ENCODE measurements at places on chromosomes 1 and 21. TPM values are rescaled to one million over a fixed set of nuclear protein-coding genes. Genes with fewer than 3 reads are reported as not detected.
A peak's percentile ranks its signal among the peaks of the same experiment; 100 is the strongest.

Gene LCE6A
- not detected for total RNA-seq

Gene GBP5
- 0.56 TPM for total RNA-seq

Gene TCHH
- total RNA-seq, result not detected

Gene NEGR1
- total RNA-seq, result not detected

Gene BEST4
- 1.5 TPM for total RNA-seq

Gene RXRG
- not detected for total RNA-seq

Gene OLIG2
- total RNA-seq, result not detected

Gene CD48
- 323 TPM for total RNA-seq

Gene PLA2G2F
- not detected for total RNA-seq

Gene OXCT2
- total RNA-seq, result 1.9 TPM

Gene MYOG
- not detected for total RNA-seq

GRCh38 chr21:45874716-45875415 is 106.7 kb upstream of the COL6A1 start:
- no peaks in the 10 kb centered on the region for H3K36me3 ChIP-seq
- no peak overlapping the region for H3K27ac ChIP-seq
- no peak for DNase-seq
- no peak overlapping the region for H3K4me3 ChIP-seq

- H3K4me1 ChIP-seq, result no peaks in the 10 kb centered on the region
- H3K4me3 ChIP-seq, result no peak overlapping the region
- no peaks in the 10 kb centered on the region for H3K27me3 ChIP-seq
- no peak overlapping the region for H3K27ac ChIP-seq
Measured at GRCh38 chr1:46687093-46687659, 15.5 kb downstream of the TEX38 start.

- peaks cover 3% of the 10 kb centered on the region for H3K36me3 ChIP-seq
- no peaks in the 10 kb centered on the region for H3K27me3 ChIP-seq
- H3K4me3 ChIP-seq, result peak overlapping the region; percentile 87
- H3K27ac ChIP-seq, result no peak overlapping the region
Measured at GRCh38 chr1:156765666-156766065, 1.7 kb upstream of the PRCC start.

- no peak overlapping the region for H3K27ac ChIP-seq
- no peak for DNase-seq
- H3K4me3 ChIP-seq, result no peak overlapping the region
- peaks cover 2% of the 10 kb centered on the region for H3K36me3 ChIP-seq
- H3K4me1 ChIP-seq, result peaks cover 10% of the 10 kb centered on the region
Measured at GRCh38 chr1:174008979-174009378, 13.2 kb downstream of the RC3H1 start.

DNA sequence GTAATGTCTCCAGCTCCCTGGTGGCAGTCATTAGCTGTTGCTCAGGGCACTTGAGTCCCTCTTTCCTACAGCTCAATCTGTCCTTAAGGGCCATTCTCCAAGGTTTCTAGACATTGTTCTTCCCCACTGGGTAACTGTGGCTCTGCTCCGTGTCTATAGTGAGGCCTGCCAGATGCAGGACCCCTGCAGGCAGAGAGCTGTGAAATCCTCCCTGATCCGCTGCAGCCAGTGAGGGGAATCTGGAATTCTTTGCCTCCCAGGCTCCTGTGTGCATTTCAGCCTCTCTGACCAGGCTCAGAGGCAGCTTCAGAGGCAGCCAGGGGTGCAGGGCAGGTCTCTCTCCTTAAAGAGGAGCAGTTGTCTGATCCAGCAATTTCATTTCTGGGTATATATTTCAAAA is 14.4 kb upstream of the IGSF21 start:
- no peaks in the 10 kb centered on the region for H3K4me1 ChIP-seq
- no peaks in the 10 kb centered on the region for H3K27me3 ChIP-seq
- H3K36me3 ChIP-seq, result no peaks in the 10 kb centered on the region
- DNase-seq, result no peak
- no peak overlapping the region for H3K27ac ChIP-seq
- H3K4me3 ChIP-seq, result no peak overlapping the region

DNA sequence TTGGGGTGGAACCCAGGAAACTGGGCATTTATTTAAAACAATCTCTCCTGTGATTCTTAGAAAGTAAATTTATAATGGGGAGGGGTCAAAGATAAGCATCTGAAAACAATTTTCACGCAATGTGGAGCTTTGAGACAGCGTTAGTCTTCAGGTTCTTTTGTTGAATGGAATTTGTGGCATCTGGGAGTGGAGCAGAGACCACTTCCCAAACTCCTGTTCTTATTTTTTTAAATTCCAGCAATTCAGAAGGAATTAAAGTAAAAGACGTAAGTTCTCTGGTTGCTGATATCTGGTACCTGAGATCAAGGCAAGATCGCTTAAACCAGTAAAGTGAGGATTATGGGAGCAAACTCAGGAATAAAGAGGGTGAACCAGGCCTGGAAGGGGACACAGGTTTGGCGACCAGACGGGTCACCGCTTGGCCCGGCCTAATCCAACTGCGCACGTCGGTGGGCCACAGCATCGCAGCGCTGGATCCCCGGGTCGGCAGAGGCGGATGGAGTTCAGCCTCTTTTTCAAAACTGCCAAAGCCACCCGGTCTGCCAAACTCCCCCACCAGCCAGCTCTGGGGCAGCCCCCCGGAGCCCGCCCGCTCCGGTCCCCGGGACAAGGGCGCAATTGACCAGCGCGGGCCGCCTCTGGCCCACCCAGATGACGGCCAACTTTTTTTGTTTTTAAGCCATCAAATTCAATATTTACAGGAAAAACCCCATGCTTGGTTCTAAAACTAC is 754 bp upstream of the PDPN start:
- H3K36me3 ChIP-seq, result no peaks in the 10 kb centered on the region
- no peak overlapping the region for H3K27ac ChIP-seq
- DNase-seq, result no peak
- no peak overlapping the region for H3K4me3 ChIP-seq
- H3K27me3 ChIP-seq, result 0 out of 2 replicates have a peak, but pooled peaks cover 2% of the 10 kb centered on the region
- H3K4me1 ChIP-seq, result no peaks in the 10 kb centered on the region

GRCh38 chr21:45575304-45575992 is 33.2 kb upstream of the SLC19A1 start:
- H3K27ac ChIP-seq, result no peak overlapping the region
- H3K36me3 ChIP-seq, result no peaks in the 10 kb centered on the region
- no peaks in the 10 kb centered on the region for H3K4me1 ChIP-seq
- no peak overlapping the region for H3K4me3 ChIP-seq

GRCh38 chr1:50857702-50858101 is 102.4 kb downstream of the FAF1 start:
- H3K36me3 ChIP-seq, result no peaks in the 10 kb centered on the region
- no peak overlapping the region for H3K27ac ChIP-seq
- DNase-seq, result no peak

DNA sequence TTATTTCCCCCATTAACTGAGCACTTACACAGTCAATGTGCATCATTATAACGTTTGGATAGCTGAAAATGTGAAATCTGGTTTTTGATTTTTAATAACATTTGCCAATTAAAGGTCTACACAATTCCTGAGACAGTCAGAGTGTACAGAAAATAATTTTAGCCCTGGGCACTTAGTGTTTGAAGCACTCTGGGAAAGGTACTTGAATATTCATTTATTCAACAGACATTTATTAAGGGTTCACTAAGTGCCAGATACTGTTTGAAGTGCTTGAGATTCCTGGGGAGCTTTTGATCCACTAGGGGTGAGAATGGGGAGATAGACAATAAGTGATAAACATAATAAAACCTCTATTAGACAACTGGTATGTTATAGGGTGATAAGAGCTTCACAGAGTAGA is 141.8 kb downstream of the DISC1 start:
- no peaks in the 10 kb centered on the region for H3K4me1 ChIP-seq
- no peaks in the 10 kb centered on the region for H3K27me3 ChIP-seq
- H3K4me3 ChIP-seq, result no peak overlapping the region
- no peaks in the 10 kb centered on the region for H3K36me3 ChIP-seq
- H3K27ac ChIP-seq, result no peak overlapping the region

GRCh38 chr1:39091845-39092645 is 65.9 kb downstream of the NDUFS5 start:
- no peak overlapping the region for H3K4me3 ChIP-seq
- H3K27ac ChIP-seq, result no peak overlapping the region
- DNase-seq, result no peak

- H3K36me3 ChIP-seq, result no peaks in the 10 kb centered on the region
- DNase-seq, result no peak
Measured at GRCh38 chr1:92980732-92981647, 19.7 kb upstream of the DIPK1A start.

DNA sequence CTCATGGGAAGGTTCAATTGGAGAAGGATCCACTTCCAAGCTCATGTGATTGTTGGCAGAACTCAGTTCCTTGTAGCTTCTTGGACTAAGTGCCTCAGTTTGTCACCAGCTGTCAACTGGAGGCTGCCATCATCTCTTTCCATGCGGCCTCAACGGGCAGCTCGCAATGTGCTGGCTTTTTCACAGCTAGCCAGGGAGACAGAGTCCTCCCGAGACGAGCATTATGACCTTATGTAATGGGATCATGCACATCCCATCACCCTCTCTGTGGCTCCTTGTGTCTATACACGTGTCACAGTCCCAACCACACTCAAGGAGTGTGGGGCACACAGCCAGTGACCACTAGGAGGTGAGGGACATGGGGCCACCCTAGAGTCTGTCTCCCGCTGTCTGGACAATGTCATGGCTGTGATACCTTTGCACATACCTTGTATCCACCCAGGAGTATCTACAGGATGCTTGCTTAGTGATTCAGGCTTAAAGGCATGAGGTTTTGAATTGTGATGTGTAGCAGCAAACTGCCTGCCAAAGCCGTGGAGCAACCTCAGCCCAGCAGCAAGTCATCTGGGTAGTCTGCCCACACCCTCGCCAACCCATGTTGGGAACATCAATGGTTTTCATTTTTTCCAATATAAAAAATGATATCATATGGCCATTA is 3.9 kb upstream of the KRTAP10-6 start:
- H3K27me3 ChIP-seq, result no peaks in the 10 kb centered on the region
- no peak overlapping the region for H3K4me3 ChIP-seq
- H3K4me1 ChIP-seq, result no peaks in the 10 kb centered on the region
- no peak overlapping the region for H3K27ac ChIP-seq
- H3K36me3 ChIP-seq, result no peaks in the 10 kb centered on the region

DNA sequence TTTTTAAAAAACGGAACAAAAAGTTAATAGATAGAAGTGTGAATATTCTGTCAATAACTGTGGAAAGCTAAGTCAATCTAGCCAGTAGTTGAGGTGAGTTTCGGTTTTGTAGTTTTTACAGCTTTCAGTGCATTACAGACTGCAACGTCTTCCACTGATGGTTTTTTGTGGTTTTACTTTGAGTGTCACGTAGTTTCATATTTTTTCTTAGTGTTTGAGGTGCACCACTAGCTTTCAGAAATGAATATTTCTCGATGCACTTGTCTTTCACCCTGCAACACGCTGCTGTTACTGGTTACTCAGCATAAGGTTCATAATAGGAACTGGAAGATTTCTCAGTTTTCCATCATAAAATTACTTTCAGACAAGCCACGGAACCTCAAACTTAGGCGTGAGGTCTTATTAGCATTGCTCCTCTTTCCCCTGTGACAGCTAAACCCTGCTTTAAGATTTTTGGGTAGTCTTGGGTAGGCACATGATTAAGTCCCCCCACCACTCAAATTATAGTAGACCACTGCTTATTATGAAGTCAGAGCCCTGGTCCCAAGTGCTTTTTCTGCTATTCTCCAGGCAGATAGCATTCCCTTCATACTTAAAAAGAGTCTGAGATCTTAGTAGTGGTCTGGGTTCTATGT is 1412.7 kb downstream of the KCNT2 start:
- no peak overlapping the region for H3K4me3 ChIP-seq
- 0 out of 2 replicates have a peak, but pooled peaks cover under 1% of the 10 kb centered on the region for H3K27me3 ChIP-seq
- H3K36me3 ChIP-seq, result no peaks in the 10 kb centered on the region
- H3K4me1 ChIP-seq, result peaks cover 3% of the 10 kb centered on the region
- DNase-seq, result peak; percentile 95

DNA sequence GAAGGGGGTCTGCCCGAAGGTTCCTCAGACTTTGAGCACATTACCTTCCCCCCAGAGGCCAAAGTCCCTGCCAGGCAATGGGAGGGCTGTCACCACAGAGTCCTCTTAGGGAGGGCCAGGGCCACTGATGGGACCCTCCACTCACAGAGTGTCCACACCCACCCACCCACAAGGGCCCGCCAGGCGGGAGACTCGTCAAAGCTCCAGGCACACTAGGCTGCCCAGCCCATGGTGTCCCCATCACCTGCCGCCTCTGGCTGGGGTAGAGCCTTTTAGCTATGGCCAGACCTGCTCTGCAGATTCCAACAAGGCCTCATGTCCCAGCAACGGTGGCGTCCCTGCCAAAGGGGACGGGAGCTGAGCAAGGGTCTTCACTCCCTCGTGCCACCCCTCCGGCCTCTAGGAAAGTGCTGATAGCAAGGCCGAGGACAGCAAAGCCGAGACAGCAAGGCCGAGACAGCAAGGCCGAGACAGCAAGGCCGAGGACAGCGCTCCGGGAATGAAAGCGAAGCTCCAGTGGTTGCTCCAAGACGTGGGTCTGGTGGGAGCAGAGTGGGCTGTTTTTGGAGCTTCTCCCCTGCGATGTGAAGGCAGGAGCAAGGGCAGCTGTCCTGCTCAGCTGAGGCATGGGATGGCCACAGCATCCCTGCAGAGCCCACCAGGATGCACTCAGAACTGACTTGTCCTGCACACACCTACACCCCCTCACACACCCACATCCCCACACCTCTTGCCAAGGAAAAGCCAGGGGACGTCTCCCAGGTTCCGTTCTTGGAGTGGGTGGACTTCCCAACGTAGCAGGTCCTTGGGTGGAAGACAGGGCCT is 123.4 kb downstream of the CRYAA start:
- H3K4me1 ChIP-seq, result peaks cover 8% of the 10 kb centered on the region
- H3K27ac ChIP-seq, result no peak overlapping the region
- peaks cover 6% of the 10 kb centered on the region for H3K27me3 ChIP-seq
- DNase-seq, result no peak
- H3K4me3 ChIP-seq, result no peak overlapping the region

GRCh38 chr1:44602634-44603628 is 71.3 kb downstream of the TMEM53 start:
- no peaks in the 10 kb centered on the region for H3K27me3 ChIP-seq
- no peaks in the 10 kb centered on the region for H3K36me3 ChIP-seq
- no peak overlapping the region for H3K4me3 ChIP-seq
- no peaks in the 10 kb centered on the region for H3K4me1 ChIP-seq

DNA sequence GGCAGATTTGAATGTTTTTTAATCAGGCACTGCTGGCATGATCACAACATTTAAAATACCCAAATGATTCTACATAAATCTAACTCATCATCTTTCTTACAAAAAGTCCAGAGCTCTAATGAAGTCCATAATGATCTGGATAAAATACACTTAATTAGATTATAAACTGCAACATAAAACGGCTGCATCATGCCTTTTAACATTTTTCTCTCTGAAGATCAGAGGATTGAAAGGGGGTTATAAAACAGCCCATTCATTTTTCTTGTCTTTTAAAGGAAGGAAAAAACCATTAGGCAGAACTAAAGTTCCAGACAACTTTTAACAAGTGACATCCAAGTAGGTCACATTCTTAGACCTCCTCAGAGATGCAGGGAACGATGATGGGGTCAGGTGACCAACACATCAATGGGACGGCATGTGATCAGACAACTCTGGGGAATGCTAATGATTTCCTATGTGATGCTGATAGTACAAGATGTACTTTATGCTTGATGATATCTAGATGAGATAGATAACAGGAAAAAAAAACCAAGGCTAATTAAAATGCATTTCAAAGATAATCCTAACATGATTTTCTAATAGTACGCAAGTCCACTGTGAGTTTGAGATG is 455.1 kb downstream of the SMYD3 start:
- no peak for DNase-seq
- H3K4me3 ChIP-seq, result no peak overlapping the region
- no peaks in the 10 kb centered on the region for H3K36me3 ChIP-seq
- H3K4me1 ChIP-seq, result no peaks in the 10 kb centered on the region
- no peak overlapping the region for H3K27ac ChIP-seq
- H3K27me3 ChIP-seq, result no peaks in the 10 kb centered on the region

GRCh38 chr1:240000634-240001033 is 91.0 kb upstream of the FMN2 start:
- no peak overlapping the region for H3K27ac ChIP-seq
- H3K36me3 ChIP-seq, result no peaks in the 10 kb centered on the region
- no peak for DNase-seq
- no peaks in the 10 kb centered on the region for H3K4me1 ChIP-seq
- no peak overlapping the region for H3K4me3 ChIP-seq
